ENCODE measurements at places on chromosomes 2 and 18.

GRCh38 chr18:59570101-59570775 is 127.0 kb downstream of the CCBE1 start:
- no peak for DNase-seq

DNA sequence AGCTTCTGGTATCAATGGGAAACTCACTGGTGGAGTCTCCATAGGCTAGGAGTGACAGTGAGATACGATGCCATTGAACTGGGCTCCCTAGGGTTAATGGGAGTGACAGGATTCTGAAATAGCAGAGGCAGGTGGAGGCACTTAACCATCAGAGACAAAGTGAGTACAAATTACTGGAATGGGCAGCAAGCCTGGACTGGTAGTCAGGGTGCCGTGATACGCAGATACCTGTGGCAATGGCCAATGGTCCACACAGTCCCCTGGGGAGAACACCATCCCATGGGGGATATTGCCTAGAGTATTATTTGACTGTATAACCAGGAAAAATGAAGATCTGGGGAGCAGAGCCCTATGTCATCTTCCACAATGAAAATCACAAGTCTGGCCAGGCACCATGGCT is 17.3 kb downstream of the CHCHD5 start:
- no peak for DNase-seq

DNA sequence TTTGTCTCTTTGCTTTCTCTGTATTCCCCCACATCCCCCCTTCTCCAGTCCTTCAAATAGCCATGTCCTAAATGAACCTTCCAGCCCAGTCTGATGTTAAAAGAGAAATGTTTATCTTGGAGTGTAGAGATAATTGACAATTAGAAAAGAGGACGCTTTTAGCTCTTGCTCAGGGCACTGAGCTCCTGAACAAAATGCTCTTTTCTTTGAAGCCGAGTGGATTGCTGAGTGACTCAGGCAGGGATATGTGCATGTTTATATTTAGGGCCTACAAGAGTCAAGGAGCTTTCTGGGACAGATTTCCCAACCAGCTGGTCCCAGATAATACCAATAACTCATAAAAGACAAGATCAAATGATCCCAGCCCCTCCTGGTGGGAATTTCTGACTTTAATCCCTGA is 88.0 kb upstream of the SETBP1 start:
- DNase-seq: no peak

DNA sequence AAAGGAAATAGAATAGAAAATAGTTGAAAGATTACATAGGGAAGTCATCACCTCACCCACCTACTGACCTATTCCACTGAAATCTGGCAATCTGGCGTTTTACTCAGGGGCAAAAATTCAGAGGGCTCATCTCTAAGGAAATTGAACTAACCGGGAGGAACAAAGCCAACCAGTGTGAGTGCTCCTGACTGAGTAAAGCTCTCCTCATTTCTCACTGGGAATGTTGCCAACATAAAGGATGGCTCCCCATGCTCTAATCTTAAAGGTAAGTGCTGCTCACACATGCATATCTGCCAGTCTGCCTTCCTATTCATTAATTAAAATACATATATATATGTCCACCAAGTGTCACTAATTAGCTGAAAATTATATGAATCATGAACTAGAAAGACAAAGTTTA is 13.5 kb upstream of the DOK6 start:
- DNase-seq: no peak

DNA sequence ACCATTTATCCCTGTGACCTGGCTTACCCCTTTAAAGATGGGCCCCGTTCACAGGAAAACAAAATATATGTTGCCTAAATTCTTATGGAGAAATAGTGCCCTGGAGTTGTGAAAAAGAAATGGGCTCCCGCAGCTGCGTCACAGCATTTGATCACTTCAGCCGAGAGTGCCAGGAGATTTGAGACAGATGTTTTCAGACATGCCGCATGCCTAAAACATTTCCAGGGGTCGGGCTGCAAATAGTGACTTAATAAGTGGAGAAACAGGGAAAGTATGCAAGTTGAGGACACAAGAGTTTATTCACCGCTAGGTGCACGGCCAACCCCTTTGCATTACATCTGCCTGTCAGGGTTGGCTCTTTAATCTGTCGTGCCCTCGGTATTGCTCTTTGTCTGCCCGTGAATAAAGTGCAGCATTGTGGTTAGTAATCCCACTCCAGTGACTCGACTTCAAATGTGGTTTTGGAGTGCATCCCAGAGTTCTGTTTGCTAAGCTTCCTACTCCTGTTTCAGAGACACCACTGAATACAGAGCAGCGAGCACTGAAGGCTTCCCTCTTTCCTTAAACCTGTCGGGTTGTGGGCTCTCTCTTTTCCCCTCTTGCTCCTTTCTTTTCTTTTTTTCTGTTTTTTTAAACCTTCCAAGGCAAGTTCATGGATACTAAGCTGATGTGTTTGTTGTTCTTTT is 187.5 kb downstream of the LTBP1 start:
- DNase-seq: peak; percentile 76

DNA sequence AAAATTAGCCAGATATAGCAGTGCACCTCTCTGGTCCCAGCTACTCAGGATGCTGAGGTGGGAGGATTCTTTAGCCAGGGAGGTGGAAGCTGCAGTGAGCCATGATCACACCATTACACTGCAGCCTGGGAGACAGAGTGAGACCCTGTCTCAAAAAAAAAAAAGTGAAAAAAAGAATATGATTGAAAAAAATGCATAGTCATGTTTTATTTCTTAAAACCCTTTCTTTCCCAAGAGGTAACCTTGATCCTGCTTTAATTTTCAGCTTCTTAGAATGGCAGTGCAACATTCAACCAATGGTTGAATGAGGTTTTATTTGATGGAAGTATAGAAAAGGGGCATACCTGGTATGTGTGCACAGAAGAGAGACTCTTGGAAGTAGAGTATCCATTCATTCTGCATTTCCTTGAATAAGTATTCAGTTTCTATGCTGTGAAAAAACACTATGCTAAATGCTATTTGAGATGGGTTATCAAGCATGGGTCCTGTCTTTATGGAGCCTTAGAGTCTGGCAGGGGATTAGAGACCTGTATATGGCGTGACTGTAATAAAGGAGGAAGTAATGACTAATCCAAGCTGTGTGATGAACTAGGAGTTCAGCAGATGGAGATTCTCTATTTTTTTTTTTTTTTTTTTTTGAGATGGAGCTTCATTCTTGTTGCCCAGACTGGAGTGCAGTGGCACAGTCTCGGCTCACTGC is 146.3 kb downstream of the WDSUB1 start:
- DNase-seq: no peak

- DNase-seq: no peak
These were observed 316.3 kb upstream of the LRRTM4 start for GRCh38 chr2:77838441-77838840.

DNA sequence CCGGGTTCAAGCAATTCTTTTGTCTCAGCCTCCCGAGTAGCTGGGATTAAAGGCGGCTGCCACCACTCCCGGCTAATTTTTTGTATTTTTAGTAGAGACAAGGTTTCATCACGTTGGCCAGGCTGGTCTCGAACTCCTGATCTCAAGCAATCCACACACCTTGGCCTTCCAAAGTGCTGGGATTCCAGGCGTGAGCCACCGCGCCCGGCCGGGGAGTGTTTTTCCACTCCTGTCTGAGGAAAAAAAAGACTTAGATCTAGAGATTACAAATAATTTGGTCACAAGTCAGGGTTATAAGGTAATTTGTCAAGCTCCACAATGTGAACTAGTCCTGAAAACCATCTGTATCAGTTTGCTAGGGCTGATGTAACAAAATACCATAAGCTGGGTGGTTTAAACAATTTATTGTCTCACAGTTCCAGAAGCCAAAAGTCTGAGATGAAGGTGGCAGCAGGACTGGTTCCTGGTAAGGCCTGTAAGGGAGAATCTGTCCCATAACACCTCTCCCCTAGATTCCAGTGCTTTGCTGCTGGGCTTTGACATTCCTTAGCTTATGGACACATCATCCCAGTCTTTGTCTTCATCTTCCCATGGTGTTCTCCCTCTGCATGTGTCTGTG is 40.7 kb upstream of the SP3 start:
- DNase-seq: no peak

DNA sequence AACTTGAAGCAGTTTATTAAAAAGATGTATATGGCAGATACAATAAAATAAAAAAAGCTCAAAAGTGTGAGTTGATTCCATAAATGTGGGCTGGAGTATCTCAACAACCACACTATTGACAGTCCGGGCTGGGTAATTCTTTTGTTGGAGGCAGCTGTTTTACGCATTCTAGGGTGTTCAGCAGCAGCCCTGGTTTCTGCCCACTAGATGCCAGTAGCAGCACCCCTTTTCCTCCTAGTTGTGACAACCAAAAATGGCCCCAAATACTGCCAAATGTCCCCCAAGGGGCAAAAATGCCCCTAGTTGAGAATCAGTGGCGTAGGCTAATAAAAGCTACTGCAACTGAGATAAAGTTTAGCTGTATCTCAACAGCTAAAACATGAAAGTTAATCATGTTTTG is 44.8 kb downstream of the CHMP3 start:
- no peak for DNase-seq

DNA sequence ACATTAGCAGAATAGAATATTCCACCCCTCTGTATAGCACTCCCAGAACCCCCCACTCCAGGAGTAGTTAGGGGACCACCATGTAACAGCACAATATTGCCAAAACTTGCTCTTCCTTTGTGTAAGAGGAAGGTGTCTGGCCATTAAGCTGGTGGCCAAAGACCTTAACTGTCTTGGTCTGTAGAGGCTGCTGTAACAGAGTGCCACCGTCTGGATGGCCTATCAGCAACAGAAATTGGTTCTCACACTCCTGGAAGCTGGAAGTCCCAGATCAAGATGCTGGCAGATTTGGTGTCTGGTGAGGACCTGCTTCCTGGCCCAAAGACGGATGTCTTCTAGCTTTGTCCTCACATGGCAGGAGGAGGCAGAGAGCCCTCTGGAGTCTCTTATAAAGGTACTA is 61.6 kb upstream of the TGFA start:
- DNase-seq: no peak

GRCh38 chr2:220243571-220243970 is 616.1 kb downstream of the SLC4A3 start:
- DNase-seq: no peak
